D721Med (cell line): ENCODE measurements at places on chromosomes 1 and 21.

- peak; percentile 45 for DNase-seq
Observed at GRCh38 chr1:183227422-183228346, 41.6 kb downstream of the LAMC2 start.

DNA sequence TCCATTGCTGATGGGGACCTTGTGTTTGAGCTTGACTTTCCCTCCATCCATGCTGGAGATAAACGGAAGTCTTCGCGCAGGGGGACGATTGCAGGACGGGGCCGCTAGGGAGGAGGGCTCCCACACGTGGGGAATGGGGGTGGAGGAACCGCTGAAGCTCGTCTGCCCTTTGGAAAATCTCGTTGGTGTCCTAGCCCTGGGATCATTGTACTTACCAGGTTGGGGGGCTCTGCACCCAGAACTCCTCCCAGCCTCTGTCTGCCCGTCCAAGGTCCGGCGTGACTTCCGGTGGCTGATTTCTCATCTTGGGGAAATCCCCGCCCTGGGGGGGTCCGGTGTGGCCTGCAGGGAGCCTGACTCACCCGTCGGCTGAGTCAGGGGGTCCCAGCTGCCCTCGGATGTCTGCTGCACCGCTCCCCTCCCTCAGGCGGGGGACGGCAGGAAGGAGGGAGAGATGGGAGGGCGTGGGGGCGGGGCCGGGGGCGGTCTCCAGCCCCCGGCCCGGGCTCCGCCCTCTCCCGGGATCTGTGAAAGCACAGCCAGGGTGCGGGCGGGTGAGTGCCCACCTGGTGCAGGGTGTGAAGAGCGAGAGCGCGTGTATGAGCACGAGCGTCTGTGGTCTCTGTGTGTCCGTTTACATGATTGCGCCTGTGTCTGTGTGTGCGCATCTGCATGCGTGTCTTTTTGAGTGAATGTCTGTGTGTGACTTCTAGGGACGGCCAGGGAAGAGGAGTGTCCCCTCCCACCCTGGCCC is 35.8 kb downstream of the PIK3CD start:
- DNase-seq: peak; percentile 62

DNA sequence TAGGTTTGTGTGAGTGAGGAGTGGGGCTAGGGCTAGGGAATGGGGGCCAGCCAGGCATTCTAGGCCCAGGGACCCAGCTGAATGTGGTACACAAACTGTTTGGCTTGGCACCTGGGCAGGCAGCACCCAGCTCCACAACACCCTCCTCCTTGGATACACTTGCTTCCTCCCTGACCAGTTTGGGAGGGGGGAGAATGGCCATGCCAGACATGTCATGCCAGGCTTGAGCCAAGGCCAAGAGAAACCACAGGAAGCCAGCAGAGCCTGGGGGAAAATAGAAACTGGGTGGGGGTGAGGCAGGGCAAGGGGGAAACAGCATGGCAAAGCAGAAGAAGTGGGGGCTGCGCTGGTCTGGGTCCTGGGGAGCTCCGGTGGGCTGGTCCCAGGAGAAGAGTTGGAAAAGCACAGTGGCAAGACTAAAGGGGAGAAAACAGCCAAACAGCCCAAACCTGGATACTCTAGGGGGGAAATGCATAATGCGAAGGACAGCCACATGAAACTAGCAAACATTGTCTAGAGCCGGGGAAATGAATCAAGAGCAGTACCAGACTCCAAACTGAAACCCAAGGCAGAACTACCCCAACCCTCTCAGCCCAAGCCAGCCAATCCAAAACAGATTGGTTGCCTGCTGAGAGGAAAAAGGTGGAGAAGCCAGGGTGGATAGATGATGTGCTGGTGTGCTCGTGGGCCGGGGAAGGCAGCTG is 47.9 kb downstream of the LGR6 start:
- DNase-seq: no peak

GRCh38 chr1:180208264-180208663 is 21.8 kb upstream of the LHX4 start:
- DNase-seq: no peak

GRCh38 chr1:111656086-111657017 is 36.8 kb downstream of the RAP1A start:
- DNase-seq: no peak
